NCI-H1105 (cell line): ENCODE measurements at places on chromosomes 6 and 20.

DNA sequence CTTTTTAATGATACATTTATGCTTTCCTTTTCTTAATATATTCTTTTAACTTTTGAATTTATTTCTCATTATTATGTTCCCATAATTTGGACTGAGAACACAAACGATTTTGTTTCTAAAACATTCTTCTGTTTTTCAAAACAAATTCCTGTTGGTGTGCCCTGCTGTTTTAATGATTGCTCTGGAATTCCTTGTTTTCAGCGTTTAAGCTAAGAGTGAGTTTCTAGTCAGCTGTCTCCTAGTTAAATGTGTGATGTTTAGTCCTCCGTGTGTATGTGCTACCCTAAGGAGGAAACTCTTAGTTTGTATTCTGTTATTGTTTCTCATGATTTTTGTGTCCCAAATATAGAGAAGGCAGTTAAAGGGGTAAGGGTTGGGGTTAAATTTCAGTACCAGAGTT, 306.1 kb upstream of the RGS17 start:
- DNase-seq: no peak

- no peak for DNase-seq
Observed at GRCh38 chr20:934186-934840, 18.2 kb upstream of the ANGPT4 start.

DNA sequence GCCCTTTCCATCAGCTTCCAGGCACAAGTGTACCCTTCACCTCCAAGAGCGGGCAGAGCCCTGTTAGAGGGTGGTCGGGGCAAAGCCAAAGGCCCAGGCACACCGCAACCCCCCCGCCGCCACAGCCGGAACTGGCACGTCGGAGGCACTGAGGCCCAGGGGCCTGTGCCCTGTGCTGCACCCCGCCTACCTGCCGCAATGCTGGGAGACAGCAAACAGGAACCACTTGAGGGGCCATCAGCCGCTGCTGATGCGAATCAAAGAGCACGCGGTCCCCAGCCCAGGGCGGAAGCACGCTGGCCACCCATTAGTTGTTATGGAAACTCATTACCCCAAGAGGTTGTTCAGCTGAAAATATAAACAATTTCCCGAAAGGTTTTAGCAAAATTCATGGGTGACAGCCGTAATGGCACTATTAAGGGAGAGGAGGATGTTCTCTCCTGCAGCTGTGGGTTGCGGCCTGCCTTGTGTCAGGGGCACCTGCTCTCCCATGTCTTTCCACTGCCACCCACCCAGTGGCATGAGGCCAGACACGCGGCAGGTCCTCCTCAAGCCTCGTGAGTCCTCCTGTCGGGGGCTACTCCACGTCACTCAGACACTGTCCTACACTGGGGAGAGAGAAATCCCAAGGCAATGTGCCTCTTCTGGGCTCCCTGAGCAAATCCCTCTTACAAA, 65.3 kb downstream of the EDN3 start:
- peak; percentile 6 for DNase-seq

- DNase-seq: no peak
Observed at GRCh38 chr6:125503181-125503580, 201.4 kb upstream of the HDDC2 start.

DNA sequence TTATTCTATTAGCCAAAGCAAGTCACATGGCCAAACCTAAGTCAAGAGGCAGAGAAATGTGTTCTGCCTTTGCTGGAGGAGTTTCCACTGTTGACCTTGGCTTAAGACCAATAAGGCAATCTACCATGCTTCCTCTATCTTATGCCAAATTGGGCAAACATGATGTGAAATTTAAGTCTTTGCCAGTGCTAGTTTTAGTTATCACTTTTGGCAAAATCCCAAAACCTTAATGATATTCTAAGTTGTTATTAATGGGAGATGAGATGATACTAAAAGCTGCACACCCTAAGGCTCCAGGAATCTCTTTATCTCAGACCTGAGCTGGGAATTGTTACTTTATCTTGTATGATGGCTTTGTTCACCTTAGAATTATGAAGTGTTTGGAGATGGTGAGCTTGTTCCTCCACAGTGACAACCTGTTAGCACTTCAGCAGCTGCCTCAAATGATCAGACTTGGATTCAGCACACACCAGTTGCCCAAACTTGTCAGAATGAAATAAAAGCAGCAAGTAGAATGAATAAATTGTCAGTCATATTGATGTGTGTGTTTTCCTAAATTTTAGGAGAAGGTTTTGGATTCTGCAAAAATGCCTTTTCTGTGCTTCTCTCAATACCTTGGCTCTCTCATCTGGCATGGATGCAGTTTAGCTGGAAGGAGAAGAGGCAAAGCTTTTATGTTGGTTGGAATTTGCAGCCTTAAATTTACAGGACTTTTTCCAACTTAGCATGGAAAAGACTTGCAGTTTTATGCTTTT, 49.3 kb downstream of the RIN2 start:
- DNase-seq: peak; percentile 95

GRCh38 chr6:39061182-39061581, 12.6 kb downstream of the GLP1R start:
- no peak for DNase-seq

- DNase-seq: no peak
Observed at GRCh38 chr20:48003021-48003420, 217.7 kb upstream of the SULF2 start.

- no peak for DNase-seq
Observed at GRCh38 chr20:48957533-48957932, 36.0 kb downstream of the ARFGEF2 start.

GRCh38 chr6:116568821-116569755, 2.2 kb upstream of the RWDD1 start:
- DNase-seq: no peak

DNA sequence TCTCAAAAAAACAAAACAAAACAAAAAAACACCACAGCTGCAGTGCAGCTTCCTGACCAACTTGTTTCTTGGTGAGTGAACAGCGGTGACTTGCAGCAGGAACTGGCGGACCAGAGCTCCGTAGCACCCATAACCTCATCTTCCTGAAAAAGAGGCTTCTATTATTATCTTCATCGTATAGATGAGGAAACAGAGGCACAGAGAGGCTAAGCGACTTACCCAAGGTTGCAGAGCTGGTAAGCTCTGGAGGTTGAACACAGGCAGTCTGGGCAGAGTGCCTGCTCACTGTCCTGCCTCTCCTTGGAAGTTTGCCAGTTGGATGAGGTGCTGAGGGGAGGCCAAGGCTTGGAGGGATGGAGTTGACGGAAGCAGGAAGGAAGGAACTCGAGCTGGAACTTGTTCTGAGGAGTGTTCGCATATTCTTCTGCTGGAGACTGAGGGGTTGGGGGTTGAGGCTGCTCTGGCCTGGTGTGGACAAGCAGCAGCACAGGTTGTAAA, 47.9 kb upstream of the CCDC167 start:
- DNase-seq: peak; percentile 43

- no peak for DNase-seq
Observed at GRCh38 chr20:38874460-38875174, 51.6 kb upstream of the FAM83D start.

DNA sequence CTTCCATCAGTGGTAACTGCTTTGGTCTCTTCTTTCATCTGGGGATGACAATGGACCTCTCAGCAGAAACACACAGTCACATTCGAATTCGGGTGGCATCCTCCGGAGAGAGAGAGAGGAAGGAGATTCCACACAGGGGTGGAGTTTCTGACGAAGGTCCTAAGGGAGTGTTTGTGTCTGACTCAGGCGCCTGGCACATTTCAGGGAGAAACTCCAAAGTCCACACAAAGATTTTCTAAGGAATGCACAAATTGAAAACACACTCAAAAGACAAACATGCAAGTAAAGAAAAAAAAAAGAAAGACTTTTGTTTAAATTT, 6.1 kb downstream of the EDN1 start:
- DNase-seq: no peak
